Activated CD4-positive, alpha-beta T cell treated with anti-CD3 and anti-CD28 coated beads, Interleukin-2, Interleukin-6, amounts not matched to agents 100 ng/mL and 50 ng/mL, durations not matched to agents 16 hours and 8 hours (primary cell): ENCODE measurements at places on chromosomes 6 and 20.

DNA sequence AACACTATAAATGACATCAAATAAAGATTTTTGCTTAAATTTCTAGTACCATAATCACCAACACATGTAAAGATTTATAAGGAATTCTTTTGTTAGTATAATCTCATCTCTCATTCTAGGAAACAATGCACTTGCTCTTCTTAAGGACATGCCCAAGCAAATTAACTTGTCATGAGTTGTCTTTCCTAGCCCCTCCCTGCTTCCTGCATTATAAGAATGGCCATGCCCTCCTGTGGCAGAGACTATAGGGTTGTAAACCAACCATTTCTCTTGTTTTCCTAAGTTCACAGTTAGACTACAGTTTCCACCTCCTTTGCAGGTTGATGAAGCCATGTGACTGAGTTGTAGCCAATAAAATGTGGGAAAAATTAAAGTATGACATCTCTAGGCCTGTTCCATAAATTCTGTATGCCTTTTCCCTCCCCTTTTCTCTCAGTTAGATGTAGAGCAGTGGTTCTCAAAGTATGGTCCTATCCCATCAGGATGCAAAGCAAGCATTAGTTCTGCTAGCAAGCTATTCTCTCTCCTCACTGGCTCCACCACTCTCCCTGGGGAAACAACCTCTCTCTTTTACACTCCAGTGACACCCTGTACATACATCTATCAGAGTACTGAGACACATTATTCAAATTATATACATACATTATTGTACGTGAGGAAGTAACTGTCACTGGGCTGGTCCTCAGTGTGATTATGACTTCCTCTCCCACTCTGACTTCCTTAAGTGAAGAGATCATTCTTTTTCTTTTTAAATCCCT lies 295.0 kb downstream of the PKHD1 start:
- no peak for DNase-seq

DNA sequence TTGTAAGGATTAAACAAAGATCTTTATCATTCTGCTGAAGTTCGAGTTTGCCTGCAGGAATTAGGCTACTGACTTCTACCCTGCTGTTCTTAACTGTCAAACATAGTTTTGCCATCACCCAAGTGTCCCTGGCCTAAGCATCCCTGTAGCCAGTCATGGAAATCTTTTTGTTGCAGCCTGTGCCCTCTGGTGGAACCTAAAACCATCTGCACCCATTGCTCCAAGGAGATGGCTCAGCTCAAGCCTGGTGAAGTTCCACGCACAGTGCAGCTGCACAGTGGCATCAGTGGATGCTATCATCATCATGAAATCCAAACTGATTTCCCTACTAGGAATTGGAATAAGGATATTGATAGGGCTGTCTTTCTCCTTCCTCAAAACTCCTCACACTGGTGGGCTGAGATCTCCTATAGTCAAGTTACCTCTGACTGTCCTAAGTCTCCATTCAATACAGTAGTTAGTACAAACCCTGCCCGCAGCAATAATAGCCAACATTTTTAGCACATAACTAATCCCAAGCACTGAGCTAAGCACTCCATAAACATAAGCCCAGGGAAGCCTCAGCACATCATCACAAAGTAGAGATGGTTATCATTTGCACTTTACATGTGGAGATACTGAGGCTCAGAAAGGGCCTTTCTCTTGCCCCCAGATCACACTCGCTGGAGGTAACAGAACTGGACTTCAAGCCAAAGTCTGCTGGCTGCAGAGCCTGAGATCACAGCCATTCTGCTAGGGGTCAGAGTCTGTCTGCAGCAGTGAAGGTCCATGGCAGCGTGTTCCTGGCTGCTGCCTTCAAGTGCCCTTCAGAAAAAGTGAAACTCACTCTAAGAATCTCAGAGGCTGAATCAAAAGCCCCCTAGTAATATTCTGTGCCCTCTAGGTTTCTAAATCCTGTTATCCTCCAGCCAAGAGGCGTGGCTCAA lies 77.2 kb upstream of the MC3R start:
- no peak for DNase-seq

- no peak for DNase-seq
These were observed 47.6 kb upstream of the NNAT start for GRCh38 chr20:37473249-37474000.

GRCh38 chr20:17708675-17709360 lies 9.1 kb downstream of the BANF2 start:
- no peak for DNase-seq

DNA sequence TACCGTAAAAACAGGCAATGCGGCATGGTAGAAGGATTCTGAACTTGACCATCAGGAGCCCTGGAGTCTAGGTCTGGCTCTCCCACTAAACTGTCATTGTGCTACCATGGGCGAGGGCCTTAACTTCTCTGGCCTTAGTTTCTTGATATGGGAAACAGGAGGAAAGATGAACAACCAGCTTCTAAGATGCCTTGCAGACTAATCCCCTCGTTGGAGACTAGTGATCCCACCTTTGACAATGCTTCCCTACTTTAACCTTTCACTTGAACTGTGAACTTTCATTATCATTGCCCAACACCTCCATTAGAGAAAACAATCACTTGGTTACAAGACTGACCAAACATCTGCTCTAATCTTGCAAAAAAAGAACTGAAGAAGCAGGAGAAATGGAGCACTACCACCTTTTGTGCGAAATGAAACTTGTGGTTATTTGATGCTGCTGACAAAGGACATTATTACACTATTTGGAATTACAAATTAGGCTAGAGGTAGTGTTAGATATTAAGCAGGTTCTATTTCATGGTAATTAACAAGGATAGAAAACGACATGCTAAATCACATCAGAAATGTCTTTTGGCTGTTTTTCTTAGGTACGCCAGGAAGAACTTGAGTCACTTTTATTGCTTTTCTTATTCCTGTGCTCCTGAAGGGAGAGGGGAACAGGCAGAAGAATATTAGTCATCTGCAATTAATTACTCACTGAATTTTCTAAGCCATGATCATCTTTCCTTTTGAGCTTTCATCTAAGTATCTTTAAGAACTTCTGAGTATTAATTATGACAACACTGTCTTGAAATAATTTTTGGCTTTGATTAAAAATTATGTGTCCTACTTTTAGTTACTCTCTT lies 39.1 kb upstream of the ARHGAP18 start:
- no peak for DNase-seq

DNA sequence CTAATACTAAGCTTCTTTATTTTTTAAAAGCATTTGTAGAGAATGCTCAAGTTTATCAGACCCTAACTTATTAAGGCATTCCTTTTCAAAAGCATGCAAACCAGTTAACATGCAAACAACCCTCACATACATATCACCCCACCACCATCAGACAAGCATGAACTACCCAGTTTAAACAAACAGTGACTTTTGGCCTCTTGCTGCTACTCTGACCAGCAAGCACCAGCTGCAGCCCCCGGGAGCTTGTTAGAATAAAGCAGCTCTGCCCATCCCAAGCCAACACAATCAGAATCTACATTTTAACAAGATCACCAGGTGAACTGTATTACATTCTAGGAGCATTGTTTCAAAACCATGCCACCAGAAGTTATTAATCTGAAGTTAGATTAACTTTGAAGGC lies 5.9 kb upstream of the NUP153 start:
- no peak for DNase-seq

- DNase-seq = no peak
These were observed 413.7 kb upstream of the SULF2 start for GRCh38 chr20:48198929-48199451.

DNA sequence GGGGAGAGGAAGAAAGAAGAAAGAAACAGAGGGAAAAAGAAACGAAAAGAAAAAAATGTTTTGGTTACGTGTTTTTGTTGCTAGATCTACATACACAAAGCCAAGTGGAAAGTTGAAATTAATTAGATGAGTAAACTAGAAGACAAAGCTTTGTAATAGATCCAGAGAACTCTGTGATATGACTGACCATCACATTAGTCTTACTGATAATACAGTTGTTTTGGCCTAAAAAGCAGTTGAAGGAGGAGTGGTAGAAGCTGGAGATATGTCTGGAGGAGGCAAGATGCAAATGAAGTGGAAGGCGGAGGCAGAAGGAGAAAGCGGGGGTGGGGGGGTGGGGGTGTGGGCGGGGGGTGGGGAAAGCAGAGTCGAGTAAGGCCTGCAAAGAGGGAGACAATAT lies 500.1 kb upstream of the ID4 start:
- no peak for DNase-seq

DNA sequence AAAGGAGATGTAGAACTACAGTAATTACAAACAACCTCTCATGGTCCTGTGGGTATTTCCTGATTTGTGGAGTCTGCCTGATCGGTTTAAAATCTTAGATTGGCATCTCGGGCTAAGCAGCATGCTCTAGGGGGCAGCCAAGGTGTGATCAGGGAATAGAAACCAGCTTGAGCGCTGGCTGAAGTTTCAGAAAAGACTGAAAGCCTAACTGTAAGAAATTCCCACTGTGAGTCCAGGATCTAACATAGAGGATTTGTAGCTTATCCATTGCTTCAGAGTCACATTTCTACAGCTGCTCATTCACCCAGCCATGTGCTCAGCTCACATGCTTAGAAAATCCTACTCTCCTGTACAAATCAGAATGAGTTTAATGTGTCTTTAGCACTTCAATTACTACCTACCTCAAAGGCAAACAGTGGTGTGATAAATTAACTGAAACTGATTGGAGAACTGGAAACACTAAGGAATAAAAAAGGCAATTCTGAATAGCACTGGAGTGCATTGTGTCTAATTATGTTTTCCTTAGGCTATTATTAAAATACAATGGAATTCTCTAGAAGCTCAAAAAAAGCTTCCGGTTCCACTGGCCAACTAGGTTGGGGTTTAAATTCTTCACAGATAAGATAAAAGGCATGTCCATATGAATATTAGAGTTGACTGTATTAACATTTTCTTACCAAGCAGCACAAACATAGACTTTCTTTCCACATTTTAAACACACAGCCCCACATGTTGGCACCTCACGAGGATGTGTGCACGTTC lies 73.8 kb upstream of the MPC1 start:
- DNase-seq = no peak

- peak; percentile 48 for DNase-seq
These were observed 28.2 kb downstream of the CGA start for GRCh38 chr6:87066449-87067333.

GRCh38 chr6:135250234-135250633 lies 69.1 kb downstream of the MYB start:
- DNase-seq = no peak

- no peak for DNase-seq
These were observed 82.0 kb downstream of the PKIB start for GRCh38 chr6:122692175-122692598.

- no peak for DNase-seq
These were observed 24.8 kb downstream of the E2F3 start for GRCh38 chr6:20426177-20427082.

- no peak for DNase-seq
These were observed 41.6 kb upstream of the TFAP2C start for GRCh38 chr20:56587307-56588041.

DNA sequence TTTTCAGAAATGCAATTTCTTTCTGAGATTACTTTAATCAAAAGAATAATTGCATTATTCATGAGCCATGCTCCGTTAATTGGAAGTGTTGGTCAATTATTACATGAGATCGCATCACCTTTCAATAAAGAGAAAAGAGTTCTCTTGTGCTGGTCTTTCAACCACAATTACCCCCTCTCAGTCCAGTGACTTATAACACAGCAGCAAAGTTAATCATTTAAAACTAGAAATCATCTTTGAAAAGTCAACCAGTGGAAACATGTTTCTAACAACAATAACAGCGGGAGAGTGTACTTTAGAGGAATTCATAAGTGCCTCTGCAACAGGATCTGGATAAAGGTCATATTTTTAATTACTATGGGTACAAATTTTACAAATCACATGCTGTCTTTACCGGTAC lies 384.4 kb upstream of the AGPAT4 start:
- DNase-seq = no peak

DNA sequence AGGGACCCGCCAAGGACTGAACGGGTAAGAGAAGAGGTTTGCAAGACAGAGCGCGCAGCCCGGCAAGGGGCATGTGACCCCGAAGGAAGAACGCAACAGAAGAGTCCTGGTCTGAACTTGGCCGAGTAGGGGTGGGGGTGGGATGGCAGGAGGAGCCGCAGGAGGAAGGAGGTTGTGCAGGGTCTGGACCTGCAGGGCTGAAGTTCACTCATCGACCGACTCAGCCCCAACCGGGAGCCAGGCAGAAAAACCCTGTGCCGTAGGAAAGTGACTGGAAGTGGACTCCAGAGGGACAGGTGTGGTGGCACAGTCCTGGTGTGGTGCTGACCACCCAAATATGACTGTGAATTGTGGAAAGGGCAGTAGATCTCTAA lies 15.2 kb downstream of the ADISSP start:
- DNase-seq = no peak

GRCh38 chr20:46709055-46709458 lies 392 bp upstream of the SLC2A10 start:
- no peak for DNase-seq
